Cardiac muscle cell (in vitro differentiated cells and primary cell): ENCODE measurements at places on chromosomes 12 and 14. TPM values are rescaled to one million over a fixed set of nuclear protein-coding genes. Genes with fewer than 3 reads are reported as not detected.

CARMIL3 gene
- 0.06 and 0.85 TPM in 2 replicates for total RNA-seq

DNA sequence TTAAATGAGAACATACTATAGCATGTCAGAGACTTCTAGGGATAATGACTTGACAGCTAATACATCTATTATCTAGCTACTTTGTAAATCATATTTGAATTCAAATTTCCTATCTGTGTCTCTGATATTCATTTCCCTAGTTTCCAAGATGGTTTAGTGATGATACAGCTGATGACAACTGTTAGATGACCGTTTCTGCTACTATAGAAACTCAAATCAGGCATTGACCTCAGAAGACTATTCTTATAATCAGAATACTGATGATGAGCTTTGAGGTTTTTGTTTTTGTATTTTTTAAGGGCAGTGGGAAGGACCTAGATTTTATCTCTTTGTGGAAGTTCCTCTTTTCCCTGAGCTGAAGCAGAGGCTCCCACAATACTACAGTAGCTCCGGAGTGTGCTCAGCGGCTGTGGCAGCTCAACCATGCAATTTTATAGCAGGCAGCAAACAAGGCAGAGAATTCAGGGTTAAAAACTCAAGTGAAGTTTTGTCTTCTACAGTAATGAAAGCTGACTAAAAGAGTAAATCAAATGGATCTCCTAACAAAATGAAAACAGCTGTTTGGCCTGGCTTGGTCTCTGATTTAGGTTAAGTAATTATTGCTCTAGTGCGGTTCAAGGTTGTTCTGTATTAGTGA is 145.1 kb downstream of the SLC25A21 start:
- DNase-seq, result no peak

- DNase-seq, result peak; percentile 5
Observed at GRCh38 chr14:83164016-83164415, 1630.4 kb upstream of the SEL1L start.

DNA sequence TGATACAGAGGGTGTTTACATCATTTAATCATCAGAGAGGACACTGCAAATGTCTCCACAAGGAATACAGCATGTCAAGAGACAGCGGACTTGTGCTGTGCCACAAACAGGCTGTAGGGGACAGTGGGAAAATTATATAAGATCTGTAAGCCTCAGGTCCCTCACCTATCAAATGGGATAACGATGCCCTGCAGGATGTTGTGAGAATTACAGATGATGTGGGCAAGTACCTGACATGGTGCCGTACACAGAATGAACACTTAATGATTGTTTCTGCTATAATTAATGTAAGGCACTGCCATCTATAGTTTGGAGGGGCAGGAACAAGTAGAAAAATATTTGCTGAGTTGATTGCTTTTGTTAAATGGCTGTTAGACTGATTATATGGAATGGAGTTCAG is 81.9 kb upstream of the GTF2A1 start:
- no peak for DNase-seq

DNA sequence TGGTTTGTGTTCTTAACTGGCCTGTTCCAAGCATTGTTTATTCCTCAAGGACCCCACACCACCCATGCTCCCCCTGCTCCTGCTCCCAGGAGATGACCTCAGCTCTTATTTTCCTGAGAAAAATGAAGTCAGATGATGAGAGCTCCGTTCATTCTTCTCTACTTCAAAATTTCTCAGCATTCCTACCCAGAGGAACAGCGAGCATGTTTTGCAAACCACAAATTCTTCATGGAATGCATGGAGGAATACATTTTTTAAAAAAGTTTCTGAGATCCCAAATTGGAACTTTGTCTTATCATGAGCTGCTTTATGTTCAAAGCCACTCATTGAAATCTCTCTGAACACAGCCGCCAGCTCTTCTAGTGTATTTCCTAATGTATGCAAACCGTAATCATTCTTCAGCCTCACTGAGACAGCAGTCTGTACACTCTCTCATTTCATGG is 44.9 kb downstream of the SYNE2 start:
- DNase-seq, result peak; percentile 20

DNA sequence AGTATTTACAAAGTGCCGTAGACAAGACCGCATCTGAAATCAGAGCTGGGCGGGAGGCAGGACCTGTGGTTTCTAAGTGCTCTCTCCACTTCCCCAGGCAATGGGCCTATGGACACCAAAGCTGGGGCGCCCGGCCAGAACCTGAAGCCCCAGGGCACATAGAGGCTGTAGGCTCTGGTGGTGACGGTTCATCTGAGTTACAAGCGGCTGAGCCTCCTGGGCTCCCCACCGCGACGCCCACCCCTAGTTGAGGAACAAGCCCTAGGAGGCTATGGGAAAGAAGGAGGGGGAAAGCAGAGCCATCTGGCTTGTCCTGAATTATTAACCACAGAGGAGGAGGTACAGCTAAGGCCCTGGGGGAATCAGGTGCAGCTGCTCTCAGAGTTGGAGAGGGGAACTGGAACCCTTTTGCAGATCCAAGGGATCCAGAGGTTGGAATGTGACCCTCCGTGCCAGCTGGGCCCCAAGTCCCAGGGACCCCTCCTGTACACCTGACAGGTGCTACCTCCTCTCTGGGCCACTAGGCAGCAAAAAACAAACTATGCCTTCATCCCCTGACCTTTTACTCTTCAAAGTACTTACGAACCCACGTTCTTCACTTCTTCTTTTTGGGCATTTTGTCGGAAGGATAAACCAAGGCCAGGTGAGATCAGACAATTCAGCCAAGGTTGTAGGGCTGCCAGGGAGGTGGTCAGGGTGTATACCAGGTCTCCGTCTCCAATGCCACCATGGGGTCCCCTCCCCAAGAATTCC is 77.2 kb downstream of the ARL6IP4 start:
- DNase-seq, result no peak

- DNase-seq, result no peak
Observed at GRCh38 chr14:76729258-76729657, 32.0 kb upstream of the VASH1 start.

SRRM4 gene
- 0.14 and 0.21 TPM in 2 replicates for total RNA-seq

- DNase-seq, result no peak
Observed at GRCh38 chr14:75969126-75969525, 12.7 kb downstream of the TGFB3 start.

DNA sequence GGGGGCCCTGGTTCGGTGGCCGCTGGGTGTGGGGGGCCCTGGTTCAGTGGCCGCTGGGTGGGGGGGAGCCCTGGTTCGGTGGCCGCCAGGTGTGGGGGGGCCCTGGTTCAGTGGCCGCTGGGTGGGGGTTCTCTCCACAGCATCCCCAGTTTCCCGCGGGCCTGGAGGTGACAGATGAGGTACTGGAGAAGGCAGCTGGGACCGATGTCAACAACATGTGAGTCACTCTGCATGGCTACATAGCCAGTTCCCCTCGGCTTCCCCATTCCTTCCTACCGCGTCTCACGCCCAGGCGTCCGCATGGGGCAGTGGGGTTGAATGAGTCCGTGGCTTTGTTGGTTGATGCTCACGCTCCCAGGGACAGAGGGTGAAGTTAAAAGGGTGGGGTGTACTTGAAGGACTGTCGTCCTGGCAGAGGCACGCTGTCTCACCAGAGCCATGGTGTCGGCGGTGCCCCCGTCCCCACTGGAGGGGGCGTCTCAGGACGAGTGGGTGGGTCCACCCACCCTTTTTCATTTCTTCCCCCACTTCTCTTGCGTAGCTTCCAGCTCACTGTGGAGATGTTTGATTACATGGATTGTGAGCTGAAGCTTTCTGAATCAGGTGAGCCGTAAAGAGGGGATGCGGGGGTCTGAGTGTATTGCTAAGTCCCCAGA is 15.6 kb downstream of the HIP1R start:
- DNase-seq, result no peak

SAV1 gene
- 14.8 and 18.6 TPM in 2 replicates for total RNA-seq

DNA sequence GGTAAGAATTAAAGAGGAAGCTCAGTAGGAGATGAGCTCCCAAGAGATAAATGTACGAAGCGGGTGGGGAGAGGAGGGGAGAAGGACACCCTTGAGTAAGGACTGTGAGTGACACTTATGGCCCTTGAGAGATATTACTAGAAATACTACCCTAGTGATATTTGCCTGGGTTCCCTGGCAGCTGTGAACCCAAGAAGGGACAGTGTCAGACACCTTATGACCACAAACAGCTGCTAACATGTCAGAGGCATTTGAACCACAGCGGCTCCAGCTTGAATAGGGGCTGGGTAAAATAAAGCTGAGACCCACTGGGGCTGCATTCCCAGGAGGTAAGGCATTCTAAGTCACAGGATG is 19.6 kb upstream of the SLC6A12 start:
- no peak for DNase-seq

TOGARAM1 gene
- total RNA-seq, result 13.8 and 20.7 TPM in 2 replicates

PRIMA1 gene
- total RNA-seq, result 2.6 and 5.7 TPM in 2 replicates

- DNase-seq, result no peak
Observed at GRCh38 chr12:66716522-66716921, 37.6 kb upstream of the GRIP1 start.

- no peak for DNase-seq
Observed at GRCh38 chr12:92261692-92262091, 116.0 kb upstream of the BTG1 start.

- DNase-seq, result no peak
Observed at GRCh38 chr12:104342635-104343249, 39.2 kb downstream of the EID3 start.

GRCh38 chr14:105256292-105256960 is 8.1 kb downstream of the BTBD6 start:
- no peak for DNase-seq
